ENCODE measurements at places on chromosomes 13 and 19.
A peak's percentile ranks its signal among the peaks of the same experiment; 100 is the strongest.

- peak; percentile 26 for DNase-seq
Observed at GRCh38 chr13:74136084-74136658, 2.0 kb upstream of the KLF12 start.

- DNase-seq, result no peak
Observed at GRCh38 chr13:20331949-20332348, 99.8 kb upstream of the GJB6 start.

DNA sequence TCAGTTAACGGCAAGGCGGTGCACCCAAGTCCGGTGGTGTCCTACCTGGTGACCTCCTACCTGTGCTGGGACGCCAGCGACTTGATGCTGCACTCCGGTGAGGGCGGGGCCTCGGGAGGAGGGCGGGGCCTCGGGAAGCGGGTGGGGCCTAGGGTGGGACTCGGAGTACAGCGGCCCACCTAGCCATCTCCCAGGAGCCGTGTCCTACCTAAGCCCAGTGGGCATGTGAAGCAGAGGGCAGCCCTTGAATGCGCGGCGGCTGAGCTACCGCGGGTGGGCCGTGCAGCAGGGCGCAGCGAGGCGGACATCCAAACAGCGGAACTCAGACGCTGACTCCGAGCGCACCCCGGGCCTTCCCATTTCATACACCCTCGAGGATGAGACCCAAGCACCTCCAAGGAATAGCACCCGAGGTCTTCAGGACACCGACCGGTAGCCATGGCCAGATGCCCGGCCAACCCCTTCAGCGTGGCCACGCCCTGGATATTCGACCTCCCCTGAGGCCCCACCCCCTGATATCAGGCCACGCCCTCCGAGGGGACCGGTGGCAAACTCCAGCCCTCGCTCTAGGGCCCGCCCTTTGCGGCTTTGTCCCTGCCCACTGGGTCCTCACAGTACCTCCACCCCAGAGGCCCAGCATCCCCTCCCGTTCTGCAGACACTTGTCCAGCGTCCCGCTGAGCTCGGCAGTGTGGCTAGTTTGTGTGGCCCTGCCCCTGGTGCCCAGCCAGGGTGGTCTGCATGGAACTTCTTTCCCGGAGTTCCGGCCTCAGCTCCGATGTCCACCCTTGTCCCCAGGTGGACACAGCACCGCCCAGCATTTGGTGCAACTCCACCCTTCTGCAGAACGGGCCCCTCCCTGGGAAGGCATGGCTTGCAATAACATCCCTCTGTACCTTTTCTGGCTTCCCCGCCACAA is 5.4 kb downstream of the KLK1 start:
- DNase-seq, result peak; percentile 59

DNA sequence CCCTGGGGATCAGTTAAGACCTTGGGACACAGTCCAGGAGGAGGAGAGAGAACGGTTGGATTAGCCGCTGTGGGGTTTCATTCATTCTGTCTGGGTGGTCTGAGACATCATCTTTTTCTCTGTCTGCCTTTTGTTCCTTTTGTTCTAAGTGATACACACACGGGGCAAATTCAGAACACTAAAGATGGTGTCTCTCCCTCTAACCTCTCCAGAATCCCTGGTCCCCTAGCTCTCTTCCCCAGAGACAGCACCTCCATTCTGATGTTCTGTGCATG is 5.0 kb downstream of the BICRA start:
- no peak for DNase-seq

DNA sequence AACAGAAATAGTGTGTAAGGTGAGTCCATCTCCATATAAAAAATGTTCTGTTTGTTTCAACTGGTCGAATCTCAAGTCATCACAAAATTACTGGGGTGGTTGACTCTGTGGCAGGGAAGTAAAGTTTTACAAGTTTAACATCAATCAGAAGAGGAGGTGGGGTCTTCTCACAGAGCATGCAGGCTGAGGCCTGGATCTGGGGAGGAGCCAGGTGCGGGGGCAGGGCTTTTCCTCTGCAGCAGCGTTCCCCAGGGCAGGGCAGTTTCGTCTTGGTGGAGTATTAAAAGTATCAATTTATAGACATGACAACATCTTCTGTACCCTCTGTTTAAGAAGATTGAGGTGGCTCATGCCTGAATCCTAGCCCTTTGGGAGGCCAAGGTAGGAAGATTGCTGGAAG is 68.8 kb downstream of the SLC7A9 start:
- DNase-seq, result no peak

DNA sequence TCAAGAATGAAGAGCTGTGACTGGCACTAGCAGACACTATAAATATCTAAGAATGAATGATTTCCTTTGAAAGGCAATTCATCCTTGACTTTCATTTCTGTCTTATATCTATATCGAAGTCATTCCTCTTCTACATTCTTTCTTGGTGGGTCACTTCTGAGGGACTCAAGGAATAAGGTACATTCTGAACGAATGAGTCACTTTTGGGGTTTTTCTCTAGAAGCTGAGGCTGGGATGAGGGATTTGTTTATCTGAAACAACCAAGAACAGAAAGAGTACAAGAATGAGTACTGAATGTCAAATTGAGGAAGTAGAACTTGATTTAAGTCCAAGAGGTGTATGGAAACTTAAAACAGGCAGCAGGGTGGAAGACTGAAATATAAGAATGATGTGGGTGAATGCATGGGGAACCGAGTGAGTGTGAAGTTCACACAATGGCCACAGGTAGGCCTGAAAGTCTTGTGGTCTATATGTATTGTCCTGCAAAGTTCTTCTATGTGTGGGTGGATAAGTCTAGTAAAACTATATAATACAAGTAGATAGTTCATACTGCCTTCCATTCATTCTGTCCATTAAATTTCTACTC is 343.9 kb downstream of the OXGR1 start:
- DNase-seq, result no peak

- DNase-seq, result no peak
Observed at GRCh38 chr19:41784312-41784711, 12.1 kb upstream of the CEACAM3 start.

GRCh38 chr19:18487576-18488402 is 34.1 kb downstream of the ELL start:
- no peak for DNase-seq

GRCh38 chr19:14165990-14166830 is 29.8 kb upstream of the ASF1B start:
- DNase-seq, result no peak

GRCh38 chr19:48868114-48868886 is at the start of gene PLEKHA4:
Gene PLEKHA4 (minus strand): TSS chr19:48868617. CDS start chr19:48867620, 997 bp downstream.
- DNase-seq, result no peak

DNA sequence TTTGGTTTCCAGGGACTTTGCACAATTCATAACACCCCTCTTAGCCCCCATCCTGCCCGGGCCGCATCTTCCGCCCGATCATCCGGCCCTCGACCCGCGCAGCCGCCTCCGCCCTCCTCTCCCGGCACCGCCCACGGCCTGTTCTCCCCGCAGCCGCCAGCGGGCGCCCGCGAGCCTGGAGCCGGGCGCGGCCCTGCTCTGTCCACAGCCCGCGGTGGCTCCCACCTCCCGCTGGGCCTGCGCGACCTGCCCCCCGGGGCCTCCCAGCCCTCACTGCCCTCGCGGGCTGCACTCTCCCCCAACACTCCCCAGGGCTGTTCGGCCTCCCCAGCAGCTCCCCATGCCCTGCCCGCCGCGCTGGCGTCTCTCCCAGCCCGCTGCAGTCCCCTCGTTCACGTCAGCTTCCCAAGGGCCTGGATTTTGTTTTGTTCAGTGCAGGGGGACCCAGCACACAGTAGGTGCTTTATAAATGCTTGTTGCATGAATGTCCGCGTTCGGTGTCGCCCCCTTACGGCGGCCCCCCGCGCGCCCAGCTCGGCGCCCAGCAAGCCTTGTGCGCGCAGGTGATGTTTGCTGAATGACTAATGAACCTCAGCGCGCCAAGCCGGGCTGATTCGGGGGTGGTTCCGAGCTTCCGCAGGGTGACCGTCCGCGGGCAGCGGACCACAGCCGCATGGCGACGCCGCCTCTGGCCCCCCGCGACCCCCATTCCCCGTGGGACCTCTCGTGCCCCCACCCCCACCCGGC is 4.6 kb upstream of the APC2 start:
- DNase-seq, result peak; percentile 70

DNA sequence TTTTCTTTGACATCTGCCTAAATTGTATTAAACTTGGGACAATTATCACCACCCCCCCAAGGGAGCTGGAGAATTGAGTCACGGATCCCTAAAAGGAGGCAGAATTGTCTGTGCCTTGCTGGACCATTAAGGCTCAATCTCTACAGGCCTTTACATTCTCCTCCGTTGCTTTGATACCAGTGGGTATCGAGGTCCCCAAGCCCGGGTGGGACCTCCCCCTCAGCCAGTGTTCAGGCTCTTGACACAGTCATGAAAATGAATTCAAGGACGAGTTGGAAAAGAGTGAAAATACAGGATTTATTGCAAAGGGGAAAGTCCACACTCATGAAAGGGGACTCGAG is 5.6 kb downstream of the PPP1R15A start:
- DNase-seq, result no peak

DNA sequence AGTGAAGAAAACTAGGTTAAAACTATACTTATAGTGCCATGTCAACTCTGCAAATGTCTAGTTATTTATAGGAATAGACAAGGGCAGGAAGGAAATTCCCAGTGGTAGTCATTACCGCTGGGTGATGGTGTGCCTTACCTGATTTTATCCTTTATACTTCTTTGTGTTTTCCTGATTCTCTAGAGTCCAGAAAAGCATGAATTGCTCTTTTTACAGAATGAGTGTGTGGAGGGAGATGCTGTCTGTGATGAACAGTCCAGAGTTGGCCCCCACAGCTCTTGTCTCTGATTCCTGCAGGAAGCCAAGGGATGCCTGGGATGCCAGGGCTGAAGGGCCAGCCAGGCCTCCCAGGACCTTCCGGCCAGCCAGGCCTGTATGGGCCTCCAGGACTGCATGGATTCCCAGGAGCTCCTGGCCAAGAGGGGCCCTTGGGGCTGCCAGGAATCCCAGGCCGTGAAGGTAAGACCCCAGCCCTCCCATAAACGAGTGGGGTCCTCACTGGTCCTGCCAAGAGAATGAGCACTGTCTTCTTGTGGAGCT is 83.7 kb downstream of the RAB20 start:
- DNase-seq, result no peak

DNA sequence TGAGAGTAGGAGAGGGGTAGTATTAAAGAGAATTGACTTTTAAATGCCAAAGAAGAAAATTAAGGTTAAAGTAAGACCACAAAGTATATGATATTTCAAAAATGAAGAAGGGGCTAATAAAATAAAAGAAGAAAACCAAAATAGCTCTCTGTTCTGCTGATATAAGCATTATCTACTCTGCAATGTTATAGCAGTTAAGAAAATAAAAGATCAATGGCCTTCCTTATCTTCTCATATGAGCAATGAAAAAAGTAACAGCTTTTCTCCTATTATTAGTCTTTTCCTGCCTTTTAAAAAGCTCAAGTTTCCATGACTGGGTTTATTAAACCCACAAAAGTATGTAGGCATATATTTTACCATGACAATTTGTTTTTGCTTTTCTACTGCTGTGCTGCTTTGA is 126.4 kb downstream of the TBC1D4 start:
- no peak for DNase-seq

GRCh38 chr19:296476-297225 is 5.4 kb upstream of the PLPP2 start:
- DNase-seq, result no peak

GRCh38 chr13:44271473-44271872 is 102.2 kb upstream of the SERP2 start:
- DNase-seq, result no peak

DNA sequence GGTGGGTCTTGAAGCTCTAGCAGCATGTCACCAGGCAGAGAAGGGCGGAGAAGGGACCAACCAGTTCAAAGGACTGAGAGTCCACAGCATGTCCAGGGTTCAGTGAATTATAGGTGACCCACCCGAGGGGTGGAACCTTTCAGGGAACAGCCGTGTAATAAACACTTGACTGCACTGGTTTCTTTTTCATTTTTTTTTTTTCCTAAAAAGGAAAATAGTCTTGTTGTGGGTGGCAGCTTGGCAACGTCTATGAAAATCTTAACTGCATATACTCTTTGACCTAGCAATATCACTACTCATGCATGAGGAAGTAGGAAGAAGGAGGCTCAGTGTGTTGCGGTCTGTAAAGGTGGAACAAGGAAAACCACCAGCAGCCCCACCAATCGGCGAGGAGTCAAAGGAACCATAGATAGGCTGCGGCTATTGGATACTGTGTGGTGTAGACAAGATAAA is 13.0 kb upstream of the MYH14 start:
- DNase-seq, result no peak

GRCh38 chr13:70505809-70506208 is 397.6 kb upstream of the KLHL1 start:
- no peak for DNase-seq

GRCh38 chr19:42424712-42425131 is 2.5 kb downstream of the LIPE start:
- DNase-seq, result no peak

DNA sequence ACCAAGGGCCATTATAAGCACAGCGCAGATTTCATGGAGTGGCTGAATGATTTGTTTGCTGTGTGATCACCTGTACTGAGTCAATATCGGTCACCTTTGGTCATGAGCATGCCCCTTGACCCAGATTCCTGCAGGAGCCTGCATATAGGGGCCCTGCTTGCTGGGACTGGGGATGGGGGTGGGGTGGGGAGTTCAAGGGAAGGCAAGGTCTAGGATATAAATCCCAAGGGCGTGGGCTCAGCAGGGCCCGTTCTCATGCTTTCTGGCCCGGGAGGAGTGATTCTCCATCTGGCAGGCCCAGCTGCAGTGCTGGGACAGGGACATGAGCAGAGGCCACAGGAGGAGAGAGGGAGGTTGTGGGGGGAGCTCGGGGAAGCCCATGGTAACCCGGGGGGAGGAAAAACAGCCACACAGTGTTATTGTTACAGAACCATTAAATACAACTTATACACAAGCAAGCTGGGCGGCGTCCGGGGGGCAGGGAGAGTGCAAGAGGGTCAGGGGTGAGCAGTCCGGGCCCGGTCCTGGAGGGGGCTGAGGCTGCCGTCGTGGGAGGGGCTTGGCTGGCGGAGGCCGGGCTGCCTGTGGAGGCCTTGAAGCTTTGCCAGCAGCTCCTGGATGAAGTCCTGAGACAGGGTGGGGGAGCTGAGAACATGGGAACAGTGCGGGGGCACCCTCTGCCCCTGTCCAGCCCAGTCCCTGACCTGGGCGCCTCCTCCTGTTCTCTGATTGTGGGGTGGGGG is 5.2 kb downstream of the PPP1R14A start:
- DNase-seq, result no peak

- peak; percentile 83 for DNase-seq
Observed at GRCh38 chr19:53394974-53395839, at the start of gene ZNF765. Gene ZNF765 (plus strand): TSS chr19:53395149. CDS start chr19:53398016, 2,867 bp downstream.

DNA sequence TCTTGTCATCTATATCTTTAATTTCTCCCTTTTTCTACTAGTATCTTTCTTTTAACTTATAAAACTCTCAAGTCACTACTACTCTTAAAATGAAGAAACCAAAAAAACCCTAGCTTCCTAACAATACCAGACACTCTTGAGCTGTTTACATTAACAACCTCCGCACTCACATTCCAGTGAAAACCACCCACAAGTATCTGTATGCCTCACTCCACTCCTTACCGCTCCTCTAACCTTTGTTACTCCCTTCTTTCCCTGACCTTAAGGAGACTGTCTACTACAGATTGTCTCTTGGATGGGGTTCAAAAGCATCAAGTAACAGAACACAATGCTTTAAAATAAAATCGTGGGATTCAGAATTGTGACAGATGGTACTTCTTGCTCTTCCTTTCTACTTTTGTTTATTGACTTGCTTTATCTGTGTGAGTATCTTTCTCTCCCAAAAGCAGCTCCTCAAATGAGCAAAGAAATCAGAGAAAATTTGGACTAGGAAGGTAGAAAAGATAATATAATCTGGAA is 110.0 kb upstream of the FBXL3 start:
- no peak for DNase-seq

GRCh38 chr19:4456843-4457653 is 546 bp downstream of the UBXN6 start:
- DNase-seq, result peak; percentile 53
